ENCODE measurements at places on chromosomes 11 and 22. TPM values are rescaled to one million over a fixed set of nuclear protein-coding genes. Genes with fewer than 3 reads are reported as not detected.

SLC22A8 gene
- not detected for total RNA-seq

BMAL1 gene
- 15.4 TPM for total RNA-seq

LIPT2 gene
- total RNA-seq: 0.77 TPM

OR10A2 gene
- not detected for total RNA-seq

RGL4 gene
- total RNA-seq: not detected

CDC45 gene
- 1.1 TPM for total RNA-seq

PLEKHA7 gene
- total RNA-seq: 0.17 TPM

PRR5L gene
- total RNA-seq: 0.69 TPM

POTEH gene
- total RNA-seq: not detected

OR10V1 gene
- total RNA-seq: not detected
